ENCODE measurements at places on chromosomes 16 and 17.

- DNase-seq, result no peak
Measured at GRCh38 chr16:65071433-65072311, 50.2 kb downstream of the CDH11 start.

- DNase-seq, result peak; percentile 25
Measured at GRCh38 chr17:72297326-72298115, 176.7 kb downstream of the SOX9 start.

- no peak for DNase-seq
Measured at GRCh38 chr17:67035131-67036083, 8.9 kb upstream of the CACNG1 start.

- DNase-seq, result no peak
Measured at GRCh38 chr17:63476459-63476853, 405 bp upstream of the ACE start.

GRCh38 chr17:49834118-49834743, 13.6 kb downstream of the TAC4 start:
- DNase-seq, result no peak

GRCh38 chr17:67441052-67441895, 64.2 kb downstream of the PITPNC1 start:
- no peak for DNase-seq

Measured in fibroblast of skin of left biceps (primary cell).